Activated T-helper 17 cell treated with anti-CD3 and anti-CD28 coated beads, Interleukin-2, amount 50 U/mL, for 72 hours (primary cell): ENCODE measurements at places on chromosomes 13 and 19. TPM values are rescaled to one million over a fixed set of nuclear protein-coding genes. Genes with fewer than 3 reads are reported as not detected.

- peak; percentile 25 for ATAC-seq
Measured at GRCh38 chr19:31348481-31349159, 616 bp downstream of the TSHZ3 start.

Gene ZNF730
- 0.61 TPM for total RNA-seq

Gene SHKBP1
- 126 TPM for total RNA-seq

DNA sequence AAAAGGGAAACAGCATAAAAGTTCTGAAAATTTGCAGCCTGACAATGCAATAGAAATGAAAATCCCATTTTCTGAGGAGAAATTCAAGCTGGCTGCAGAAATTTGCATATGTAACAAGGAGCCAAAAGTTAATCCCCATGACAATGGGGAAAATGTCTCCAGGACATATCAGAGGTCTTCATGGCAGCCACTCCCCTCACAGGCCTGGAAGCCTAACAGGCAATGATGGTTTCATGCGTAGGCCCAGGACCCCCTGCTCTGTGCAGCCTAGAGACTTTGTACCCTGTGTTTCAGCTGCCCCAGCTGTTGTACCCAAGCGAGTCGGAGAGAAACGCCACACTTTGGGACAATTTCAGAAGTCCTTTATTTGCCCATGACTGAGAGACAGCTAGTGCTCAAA is 701.3 kb upstream of the KLHL1 start:
- ATAC-seq, result no peak

DNA sequence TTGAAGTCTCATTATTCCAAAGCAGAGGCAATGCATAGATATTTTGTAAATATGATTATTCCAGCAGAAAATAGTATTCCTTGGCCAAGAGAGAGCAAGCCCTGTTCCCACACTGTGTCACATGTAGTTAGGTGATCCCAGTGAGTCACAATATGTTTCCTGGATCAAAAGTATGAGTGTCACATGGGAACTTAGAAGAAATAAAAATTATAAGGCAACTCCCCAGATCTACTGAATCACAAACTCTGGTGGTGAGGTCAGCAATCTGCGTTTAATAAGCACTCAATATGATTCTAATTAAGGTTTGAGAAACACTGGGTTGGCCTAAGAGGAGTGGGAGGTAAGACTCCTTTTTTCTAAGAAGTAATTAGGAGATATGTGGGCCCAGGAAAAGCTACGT is 1504.5 kb upstream of the PCDH20 start:
- no peak for ATAC-seq

DNA sequence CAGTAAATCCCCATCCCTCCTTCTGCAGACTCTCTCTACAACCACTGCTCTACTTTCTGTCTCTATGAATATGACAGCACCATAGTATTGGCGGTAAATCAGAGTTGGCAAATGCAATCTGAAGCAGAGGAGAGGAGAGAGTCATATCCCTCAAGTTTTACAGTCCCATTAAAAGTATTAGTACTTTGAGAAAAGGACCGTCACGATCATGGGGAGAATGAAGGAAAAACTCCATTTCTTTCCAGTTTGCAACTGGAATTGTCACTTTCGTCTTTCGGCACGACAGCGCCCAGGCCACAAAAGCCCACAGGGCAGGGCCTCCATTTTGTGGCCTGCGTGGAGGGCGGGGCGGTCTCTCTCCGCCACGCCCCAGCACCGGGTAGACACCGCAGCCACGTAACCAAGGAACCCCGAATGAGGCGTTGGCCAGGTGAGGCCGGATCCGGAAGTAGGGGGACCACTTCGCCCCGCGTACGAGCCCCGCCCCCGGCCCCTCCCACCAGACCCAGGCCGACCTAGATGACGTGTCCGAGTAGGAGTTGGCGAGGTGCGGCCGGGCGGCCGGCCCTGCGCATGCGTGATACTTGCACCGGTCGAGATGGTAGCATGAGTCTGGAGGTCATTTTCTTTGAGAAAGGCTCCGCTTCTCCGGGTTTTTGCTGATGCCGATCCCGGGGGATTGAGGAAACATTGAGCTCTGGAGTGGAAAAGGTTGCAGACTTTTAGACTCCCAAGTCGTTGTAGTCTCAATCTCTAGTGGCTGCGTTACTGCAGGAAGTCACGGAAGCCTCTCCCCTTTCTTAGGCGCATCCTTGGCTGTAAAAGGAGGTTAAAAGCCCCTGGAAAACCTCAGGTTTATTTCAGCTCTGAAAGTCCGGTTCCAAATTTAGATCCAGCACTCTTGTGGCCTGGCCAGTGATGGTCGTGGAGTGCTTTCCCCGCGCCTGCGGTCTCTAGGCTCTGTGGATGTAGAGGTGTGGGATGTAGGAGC is 2.8 kb upstream of the TM9SF2 start:
- peak; percentile 80 for ATAC-seq

DNA sequence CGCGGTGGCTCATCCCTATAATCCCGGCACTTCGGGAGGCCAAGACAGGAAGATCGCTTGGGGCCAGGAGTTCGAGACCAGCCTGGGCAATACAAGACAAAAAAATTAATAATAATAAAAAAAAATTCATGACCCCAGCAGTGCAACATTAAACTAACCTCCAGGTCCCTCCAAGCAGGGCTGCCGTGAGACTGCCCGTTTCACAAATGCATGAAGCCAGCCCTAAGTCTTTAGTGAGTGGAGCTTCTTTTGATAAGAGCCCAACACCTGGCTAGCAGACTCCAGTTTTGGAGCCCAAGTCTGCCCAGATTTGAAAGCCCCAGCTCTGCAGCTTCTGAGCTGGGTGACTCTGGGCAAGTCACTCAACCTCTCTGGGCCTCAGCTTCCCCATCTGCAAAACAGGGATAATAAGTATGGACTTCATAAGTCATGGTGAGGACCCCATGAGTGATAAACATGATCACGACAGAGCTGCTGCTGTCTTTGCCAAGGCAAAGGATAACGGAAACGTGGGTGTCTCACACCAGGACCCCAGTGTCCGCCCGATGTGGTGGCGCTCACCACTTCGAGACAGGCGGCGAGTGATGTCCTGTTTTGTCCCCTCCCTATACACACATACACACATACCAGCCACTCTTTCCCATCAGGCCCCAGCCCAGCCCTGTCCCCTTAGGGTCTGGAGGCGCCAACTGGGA is 38.4 kb upstream of the NANOS3 start:
- no peak for ATAC-seq

- no peak for ATAC-seq
Measured at GRCh38 chr13:36717017-36717416, 43.2 kb downstream of the SERTM1 start.

DNA sequence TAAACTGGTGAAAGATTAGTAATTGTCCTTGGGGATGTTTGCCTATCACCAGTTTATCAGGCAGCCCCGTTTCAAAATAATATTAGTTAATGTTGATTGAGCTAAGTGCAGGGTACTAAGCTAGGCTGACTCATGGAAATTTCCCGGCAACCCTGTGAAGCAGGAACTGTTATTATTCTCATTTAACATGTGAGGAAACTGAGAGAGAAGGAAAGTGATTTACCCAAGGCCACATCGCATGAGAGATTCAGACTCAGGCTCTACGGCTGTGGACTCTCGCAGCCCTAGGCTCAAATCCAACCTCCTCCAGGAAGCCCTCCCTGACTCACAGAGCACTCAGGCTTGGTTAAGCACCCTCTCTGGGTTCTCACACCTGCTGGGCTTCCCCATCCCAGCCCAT is 19.7 kb downstream of the CLPTM1 start:
- peak; percentile 28 for ATAC-seq

DNA sequence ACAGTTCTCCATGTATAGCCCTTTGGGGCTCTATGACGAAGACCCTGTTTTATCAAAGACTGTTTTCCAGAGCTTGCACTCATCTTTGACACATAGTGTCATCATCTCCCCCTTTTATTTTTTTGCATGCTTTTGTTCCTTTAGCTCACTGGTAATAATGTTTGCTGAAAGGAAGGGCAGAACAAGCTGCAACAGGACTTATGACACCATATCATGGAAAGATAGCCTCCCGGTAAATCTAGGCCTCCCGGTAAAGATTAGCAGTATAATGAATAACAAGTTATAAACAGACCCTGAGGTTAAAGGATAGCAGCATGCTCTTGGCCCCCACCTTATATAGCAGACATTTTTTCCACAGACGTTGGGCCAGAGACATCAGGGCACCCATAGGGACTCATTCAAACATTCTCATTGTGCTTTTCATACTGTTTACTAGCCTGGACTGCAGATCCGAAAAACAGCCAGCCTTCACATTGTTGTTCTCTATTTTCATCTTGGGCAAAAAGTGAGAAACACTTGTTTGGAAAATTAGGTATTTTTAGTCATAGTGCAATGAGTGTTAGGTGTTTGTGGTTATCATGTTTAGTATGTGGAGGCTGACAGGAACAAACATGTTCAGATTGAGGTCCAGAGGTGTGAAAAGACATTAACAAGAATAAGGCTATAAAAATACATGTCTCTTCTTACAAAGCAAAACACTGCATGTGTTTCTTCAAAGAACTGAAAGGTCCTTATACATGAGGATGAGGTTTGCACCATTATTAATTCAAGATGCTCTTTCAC is 136.9 kb upstream of the SPRY2 start:
- no peak for ATAC-seq

Gene ZNF132
- total RNA-seq, result 2.1 TPM

Gene N4BP2L1
- 20.6 TPM for total RNA-seq

- no peak for ATAC-seq
Measured at GRCh38 chr13:66624302-66624701, 605.8 kb downstream of the PCDH9 start.

GRCh38 chr19:54152878-54153524 is 6.5 kb downstream of the LENG1 start:
- no peak for ATAC-seq

Gene BEST2
- not detected for total RNA-seq

DNA sequence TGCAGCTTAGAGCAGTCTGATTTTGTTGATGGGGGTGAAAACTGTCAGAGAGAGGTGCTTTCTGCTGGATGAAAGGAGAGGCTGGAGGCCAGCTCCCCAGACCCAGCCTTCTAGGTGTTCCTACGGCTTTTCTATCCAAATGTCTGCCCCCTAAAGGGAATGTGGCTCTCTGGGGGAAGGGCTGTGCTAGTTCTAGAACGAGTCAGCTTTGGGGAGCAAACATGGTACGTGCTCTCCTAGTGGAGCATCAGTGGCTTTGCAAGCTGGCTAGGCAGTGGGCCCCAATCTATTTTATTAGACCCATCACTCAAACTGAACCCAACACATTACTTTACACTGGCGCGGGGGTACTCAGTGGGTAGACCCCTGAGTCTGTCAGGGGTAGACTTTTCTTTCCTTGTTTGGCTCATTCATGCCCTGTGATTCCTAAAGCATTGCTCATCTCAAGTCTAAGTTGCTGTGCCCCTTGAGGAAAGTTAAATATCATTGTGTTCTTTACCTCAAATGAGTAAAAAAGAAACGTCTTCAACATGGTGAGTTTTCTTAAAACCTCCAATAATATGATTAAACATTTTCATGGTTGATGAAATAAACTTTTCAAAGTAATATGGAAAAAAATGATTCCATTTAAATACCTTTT is 254.9 kb downstream of the DLEU7 start:
- no peak for ATAC-seq
